Suppressor macrophage (primary cell): ENCODE measurements at places on chromosomes 13 and 19.

- peak; percentile 69 for DNase-seq
These were observed 173.6 kb downstream of the NUFIP1 start for GRCh38 chr13:44815623-44816022.

DNA sequence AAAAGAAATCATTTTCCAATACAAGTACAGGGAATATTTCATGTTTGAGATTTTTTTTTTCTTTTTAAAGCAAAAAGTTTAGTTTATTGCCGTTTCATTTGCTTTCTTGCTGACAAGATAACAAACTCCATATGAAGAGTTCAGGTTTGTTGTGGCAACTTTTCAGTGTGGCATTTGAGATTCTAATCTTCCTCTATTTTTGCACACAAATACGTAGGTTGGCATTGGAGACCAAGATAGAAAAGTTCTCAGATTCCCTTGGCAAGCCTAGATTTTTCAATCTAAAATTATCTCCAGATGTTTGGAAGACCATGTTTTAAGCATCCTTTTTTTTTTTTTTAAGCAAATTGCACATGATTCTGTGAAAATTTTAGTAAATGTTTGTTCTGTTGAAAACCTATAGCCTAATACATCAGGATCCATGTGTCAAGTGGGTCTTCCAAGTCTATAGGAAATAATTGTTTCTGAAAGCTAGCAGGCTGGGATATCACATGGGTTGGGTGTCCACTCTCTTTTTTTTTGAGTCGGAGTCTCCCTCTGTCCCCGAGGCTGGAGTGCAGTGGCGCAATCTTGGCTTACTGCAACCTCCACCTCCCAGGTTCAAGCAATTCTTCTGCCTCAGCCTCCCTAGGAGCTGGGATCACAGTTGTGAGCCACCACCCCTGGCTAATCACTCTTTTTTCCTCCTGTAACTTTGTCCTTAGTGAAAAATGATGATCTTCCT lies 2.6 kb downstream of the GARRE1 start:
- DNase-seq = no peak

- no peak for DNase-seq
These were observed 685.6 kb upstream of the SLITRK1 start for GRCh38 chr13:84567848-84568247.

- DNase-seq = no peak
These were observed 34.0 kb downstream of the C13orf46 start for GRCh38 chr13:113939944-113940297.

DNA sequence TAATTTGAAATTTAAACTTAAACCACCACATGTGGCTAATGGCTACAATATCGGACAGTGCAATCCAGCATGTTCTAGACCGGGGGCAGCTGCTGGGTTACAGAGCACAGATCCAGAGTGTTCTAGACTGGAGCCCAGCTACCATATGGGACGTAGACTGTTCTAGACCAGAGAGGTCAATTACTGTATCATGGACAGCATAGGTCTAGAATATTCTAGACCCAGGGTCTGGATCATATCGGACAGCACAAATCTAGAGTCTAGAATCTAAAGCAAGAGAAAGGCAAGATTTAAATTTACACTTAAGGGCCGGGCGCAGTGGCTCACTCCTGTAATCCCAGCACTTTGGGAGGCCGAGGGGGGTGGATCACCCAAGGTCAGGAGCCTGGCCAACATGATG lies 37.9 kb downstream of the CELF5 start:
- DNase-seq = no peak

GRCh38 chr13:80296638-80297037 lies 44.3 kb downstream of the SPRY2 start:
- peak; percentile 74 for DNase-seq

GRCh38 chr13:112814905-112815585 lies 125.2 kb downstream of the ATP11A start:
- no peak for DNase-seq

DNA sequence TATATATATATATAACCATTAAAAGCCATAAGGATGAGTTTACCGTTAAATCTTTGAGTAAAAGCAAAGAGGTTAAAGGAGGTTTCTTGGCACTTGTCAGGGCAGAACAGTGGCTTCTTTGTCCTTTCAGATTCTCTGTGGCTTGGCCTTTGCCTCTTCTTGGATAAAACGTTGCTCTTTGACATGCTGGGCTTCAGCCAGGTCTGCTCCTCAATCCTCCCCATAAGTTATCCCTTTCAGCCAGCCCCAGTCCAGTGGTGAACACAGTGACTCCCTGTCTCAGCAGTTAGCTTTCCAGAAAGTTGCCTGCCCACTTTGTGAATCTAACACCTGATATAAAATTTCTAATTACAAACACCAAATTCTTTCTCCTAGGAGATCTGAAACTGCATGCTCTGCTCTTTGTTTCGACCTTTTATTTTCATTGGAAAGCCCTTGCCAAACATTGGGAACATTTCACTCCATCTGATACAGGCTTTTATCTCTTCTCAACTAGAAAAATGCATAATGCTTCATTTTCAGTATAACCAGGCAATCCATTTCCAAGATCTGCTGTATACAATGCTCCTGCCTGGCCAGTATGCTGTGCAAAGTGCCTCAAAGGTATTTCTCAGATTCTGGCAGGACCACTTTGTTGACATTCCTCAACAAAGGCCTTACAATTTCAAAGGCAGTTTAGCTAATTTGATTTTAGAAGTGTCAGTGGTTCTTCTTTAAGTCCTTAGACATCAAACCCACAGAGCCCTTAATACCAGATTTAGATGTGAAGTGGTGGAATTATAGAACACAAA lies 16.2 kb upstream of the MED4 start:
- no peak for DNase-seq

- no peak for DNase-seq
These were observed 49.3 kb upstream of the EEF1AKMT1 start for GRCh38 chr13:20823071-20823470.

DNA sequence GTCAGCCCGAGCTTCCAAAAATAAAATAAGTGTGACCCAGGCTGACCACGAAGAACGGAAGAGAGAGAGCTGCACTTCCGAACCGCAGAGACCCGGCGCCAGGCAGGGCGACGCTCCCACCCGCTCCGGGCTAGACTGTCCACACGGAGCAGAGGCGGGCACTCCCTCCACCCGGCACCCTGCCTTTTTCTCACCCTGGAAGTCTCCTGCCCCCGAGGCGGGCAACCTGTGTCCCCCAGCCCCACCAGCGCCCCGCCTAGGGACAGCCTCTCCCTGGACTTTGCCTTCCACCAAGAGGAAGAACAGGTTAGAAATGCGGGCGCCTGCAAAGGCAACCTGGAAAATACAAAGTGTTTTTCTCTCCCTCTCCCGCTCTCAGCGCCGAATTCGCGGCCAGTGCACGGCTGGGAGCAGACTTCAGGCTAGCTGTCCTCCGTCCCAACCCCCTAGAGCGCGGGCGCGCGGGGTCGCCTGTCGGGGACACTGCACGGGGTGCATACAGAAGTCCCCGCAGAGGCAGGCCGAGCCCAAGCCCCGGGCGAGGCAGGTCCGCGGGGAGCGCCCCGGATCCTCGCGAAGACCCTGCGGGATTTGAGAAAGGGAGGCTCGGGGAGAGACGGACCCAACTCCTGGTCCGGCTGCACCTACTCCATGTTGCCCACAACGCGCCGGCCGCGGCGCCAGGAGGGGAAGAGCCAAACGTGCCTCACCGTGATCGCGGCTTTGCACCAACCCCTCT lies 845 bp downstream of the SPRY2 start:
- DNase-seq = peak; percentile 72

DNA sequence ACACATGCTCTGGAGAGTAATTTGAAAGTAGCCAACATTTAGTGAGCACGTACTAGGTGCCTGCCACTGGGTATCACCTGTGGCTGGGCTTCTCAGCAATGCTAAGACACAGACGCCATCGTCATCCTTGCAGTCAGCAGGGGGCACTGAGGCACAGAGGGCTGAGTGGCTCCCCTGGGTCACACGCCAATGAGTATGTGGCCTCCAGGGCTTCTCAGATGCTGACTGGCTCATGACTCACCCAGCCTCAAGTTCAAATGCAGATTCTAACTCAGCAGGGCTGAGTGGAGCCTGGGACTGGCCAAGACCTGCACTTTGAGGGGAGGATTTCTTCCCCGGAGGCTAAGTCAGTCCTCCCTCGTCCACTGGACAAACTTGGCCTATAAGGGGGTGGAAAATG lies 115.1 kb upstream of the CACNA1A start:
- peak; percentile 48 for DNase-seq

DNA sequence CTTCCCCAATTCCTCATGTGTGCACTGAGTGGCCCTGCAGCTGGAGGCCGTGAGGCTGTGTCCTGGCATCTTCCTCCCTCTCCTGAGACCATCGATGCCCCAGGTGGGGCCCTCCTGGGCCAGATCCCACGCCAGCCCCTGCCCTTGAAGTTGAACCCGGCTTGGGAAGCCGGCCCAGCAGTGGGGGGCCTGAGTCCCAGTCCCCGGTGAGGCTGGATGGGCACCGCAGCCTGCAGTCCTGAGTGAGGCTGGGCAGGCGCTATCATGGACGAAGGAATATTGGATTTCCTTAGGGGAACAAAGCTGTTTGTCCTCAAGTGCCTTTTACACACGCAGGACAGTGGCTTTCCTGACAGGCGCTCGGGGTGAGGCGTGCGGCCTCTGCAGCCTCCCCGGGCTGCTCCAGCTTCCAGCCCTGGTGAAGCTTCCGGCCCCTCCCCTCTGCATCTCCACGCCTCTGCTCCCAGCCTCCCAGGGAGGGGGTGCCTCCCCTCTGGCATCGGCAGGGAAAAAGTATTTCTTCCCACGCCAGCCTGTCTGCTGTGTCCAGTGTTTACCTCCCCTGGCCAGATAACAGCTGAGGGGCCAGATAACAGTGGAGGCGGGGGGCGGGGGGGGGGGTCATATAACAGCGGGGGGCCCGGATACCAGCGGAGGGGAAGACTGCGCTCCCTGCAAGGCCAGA lies 159.5 kb downstream of the KDM4B start:
- DNase-seq = no peak

DNA sequence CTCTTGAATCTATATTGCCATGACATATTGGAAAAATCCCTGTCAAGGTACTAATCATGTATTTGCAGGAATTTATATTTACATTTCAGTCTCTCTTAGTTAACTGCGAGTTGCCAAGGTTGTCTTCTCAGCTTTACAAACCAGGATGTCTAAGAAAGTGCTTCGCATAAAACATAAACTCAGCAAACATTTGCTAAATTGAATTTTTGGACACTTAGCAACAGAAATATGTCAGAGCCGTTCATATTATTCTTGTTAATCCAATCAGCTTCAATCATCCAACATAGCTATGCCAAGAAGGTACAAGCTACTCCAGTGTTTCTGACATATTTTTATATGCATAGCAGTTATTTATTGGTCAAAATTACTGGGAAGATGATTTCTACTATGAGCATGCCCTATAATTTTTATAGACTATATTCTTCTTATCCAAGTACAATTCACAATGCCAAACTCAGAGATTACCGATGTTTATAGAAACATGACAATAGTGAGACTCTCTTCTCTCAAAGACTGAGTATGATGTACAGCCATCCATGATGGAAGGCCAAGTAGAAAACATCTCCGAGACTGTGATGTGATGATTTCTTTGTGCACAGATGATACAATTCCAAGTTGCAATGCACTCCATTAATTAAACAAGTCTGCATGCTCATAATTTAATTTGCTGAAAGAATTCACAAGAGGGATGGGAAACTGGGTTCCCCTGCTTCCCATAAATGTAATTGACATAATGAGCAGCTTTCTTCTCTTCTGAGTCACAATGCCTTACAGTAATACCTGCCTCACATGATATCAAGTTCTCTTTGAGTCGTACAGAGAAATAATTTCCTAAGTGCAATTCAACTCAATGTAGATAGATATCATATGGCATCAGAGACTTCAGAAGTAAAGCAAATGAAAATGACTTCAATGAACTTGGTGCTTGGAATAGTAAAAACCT lies 776.3 kb downstream of the EFNB2 start:
- DNase-seq = no peak

GRCh38 chr13:48574041-48574796 lies 41.3 kb upstream of the RCBTB2 start:
- DNase-seq = peak; percentile 68

DNA sequence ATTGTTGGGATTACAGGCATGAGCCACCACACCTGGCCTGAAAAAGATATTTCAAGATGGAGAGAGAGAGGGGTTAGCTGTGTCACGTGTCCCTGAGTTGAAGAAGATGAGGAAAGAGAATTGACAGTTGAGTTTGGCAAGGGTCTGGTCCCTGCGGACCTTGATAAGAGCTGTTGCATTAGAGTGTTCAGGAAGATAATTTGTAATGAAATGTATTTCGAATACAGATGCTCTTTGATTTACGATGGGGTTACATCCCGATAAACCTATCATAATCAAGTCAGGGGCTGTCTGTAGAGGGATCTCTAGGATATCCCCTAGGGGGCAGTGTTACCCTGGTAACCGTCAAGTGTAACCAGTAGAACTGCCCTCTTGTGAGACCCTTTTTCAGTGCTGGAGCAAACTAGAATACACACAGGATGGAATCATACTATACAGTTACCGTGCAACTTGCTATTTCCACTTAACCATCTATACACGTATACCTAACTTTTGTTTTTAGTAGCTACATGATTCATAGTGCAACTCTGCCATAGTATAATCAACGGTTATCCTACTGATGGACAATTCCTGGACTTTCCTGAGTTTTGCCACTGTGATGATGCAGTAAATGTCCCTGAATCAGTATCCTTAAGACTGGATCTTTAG lies 1.5 kb upstream of the ELOF1 start:
- peak; percentile 93 for DNase-seq

DNA sequence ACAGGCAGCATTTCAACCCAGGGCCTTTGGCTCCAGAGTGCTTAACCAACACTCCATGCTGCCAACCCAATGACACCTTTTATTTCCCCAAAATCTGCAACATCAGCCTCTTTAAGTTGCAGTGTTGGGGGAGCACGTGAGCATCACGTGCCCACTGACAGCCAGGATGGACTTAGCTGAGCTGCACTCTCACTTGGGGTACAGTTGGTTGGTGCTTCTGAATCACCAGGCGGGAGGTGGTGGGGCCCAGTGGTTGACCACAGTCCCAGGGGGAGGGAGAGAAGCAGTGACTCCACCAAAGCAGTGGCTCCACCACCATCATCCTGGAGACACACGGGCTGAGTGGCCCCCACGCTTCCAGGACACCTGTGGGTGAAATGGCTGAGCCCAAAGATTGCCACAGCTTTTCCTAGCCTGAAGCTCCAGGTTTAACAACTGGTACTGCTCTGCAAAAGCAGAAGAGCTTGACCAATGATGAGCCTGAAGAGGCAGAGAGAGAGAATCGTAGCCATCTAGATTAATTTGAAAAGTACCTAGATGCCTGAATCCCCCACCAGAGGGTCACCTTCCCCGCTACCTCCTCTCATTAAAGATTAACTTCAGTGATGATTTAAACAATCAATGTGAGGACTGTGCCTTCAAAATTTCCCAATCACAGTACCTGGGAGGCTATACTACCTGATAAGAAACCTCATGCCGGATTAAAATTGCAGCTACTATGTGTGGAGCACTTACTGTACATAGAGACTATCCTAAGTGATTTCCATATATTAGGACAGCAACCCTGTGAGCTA lies 193.8 kb downstream of the FOXO1 start:
- no peak for DNase-seq

DNA sequence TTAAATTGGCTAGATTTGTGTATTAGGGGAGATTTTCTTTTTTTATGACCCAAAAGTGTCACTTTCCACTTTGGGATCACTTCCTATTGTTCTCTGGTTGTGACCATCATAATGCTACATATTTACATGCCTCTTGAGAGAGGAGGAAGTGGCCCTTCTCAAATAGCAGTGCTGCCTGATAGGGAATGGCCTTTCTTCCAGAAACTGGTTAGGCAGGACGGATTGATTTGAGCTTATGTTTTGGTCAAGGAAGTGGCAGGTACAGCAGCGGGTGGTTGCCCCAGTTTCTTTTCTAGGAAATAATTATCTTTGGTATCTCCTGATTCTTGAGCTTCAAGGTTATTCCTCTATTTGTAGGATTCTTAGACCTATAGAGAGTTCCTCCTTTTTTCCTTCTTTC lies 21.9 kb upstream of the WTIP start:
- no peak for DNase-seq

- no peak for DNase-seq
These were observed at the start of gene EXOC3L2 for GRCh38 chr19:45245334-45245787. EXOC3L2 (minus strand) TSS chr19:45245407; CDS start chr19:45239045, 6,362 bp downstream.
